Stimulated activated CD4-positive, alpha-beta T cell treated with anti-CD3 and anti-CD28 coated beads, Interleukin-2, amount 100 ng/mL, for 4 hours (primary cell): ENCODE measurements at places on chromosomes 6 and 20.

DNA sequence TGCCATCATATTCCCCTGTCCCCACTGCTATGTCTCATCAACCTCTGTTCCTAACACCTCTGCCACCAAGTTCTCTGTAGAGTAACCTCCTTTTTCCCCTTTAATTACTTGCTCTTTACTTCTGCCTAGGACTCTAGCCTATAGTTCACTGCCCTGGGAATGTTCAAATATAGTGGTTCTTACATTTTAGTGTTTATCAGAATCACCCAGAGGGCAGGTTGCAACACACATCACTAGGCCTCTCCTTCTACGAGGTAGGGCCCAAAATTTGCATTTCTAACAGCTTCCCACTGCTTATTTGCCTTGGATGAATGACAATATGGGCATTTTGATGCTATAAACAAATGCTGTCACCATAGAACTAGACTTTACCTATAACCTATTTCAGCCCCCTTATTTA lies 23.1 kb upstream of the C6orf141 start:
- DNase-seq = no peak

DNA sequence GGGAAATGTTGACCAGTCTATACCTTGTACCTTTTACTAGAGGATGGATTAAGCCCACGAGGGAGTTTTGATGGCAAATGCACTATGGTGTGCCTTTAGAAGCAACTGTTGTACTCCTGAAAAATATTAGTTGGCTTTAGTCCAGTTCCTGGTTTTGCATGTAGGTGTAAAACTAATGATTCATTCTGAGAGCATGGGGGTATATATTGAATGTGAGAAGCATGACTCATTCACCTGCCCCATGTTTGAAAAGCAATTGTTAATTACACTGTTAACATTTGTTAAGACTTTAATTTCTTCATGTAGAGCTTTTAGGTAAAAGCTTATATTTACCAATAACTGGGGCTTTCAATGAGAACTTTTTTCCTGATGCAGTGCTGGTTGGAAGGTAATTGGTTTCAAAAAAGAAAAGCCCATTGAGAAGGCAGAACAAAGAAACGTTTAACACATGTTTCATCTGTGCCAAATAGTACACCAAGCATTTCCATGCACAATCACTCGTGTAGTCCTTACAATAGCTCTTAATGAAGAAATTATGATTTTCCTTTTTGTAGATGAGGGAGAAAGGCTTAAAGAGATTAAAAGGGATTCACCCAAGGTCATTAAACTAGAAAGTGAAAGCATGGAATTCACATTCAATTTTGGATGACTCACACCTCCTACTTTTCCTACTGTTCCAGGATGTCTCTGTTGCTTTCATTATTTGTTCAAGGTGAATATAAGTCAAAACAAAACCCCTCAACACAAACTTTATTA lies 134.1 kb downstream of the CCDC170 start:
- no peak for DNase-seq

DNA sequence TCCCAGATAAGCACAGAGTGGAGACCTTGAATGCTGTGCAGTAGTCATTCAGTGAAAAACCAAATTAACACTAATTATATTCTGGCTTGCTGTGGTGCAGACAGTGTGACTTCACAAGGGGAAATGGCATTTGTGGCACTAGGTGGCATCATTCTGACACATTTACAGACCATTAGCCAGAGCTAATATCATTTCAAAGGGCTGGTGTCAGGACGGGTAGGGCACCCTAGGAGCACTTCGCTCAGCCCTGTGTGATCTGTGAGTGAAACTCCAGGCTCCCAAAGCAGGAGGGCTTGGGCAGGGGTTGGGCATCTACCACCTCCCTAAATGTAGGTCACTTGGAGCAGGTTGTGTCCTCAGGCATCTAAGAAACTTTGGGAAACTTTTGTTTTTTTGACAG lies 555.8 kb downstream of the PKHD1 start:
- no peak for DNase-seq

GRCh38 chr6:41530476-41530875 lies 15.7 kb upstream of the FOXP4 start:
- no peak for DNase-seq

- DNase-seq = no peak
These were observed 196.5 kb downstream of the SLC35F1 start for GRCh38 chr6:118103381-118104146.

GRCh38 chr6:110392727-110393126 lies 22.6 kb downstream of the DDO start:
- DNase-seq = no peak
